ENCODE measurements at places on chromosomes 11 and 22.

DNA sequence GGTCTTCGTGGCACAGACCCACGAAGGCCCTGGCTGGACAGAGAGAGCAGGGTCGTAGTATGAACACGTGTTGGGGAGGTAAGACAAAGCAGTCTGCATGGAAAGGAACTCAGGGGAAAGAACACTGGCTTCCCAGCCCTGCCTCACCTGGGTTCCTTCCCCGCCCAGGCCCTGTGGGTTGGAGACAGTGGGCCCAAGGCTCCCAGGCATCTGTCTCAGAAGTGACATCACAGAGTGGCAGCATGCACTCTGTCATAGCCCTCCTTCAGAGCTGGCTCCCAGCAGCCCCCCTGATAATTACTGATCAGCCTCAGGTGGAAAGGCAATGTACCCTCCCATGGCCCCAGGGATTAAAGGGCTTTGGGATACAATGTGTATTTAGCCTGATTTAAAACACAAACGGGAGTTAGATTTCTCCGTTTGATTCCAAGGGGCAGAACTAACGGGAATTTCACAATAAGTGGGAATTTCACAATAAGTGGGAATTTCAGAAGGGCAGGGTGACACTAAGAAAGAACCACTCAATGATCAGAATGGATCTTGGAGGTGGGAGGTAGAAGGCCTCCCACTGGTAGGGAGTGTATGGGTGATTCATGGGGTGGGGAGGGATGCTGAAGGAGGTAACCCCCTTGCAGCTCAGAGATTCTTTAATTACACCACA, 65.1 kb downstream of the SLC22A12 start:
- DNase-seq = no peak

GRCh38 chr22:46369716-46370583, 34.4 kb downstream of the TRMU start:
- no peak for DNase-seq

GRCh38 chr11:128180441-128181087, 406.8 kb downstream of the ETS1 start:
- peak; percentile 20 for DNase-seq

- DNase-seq = no peak
Observed at GRCh38 chr11:79179087-79179486, 261.7 kb downstream of the TENM4 start.

DNA sequence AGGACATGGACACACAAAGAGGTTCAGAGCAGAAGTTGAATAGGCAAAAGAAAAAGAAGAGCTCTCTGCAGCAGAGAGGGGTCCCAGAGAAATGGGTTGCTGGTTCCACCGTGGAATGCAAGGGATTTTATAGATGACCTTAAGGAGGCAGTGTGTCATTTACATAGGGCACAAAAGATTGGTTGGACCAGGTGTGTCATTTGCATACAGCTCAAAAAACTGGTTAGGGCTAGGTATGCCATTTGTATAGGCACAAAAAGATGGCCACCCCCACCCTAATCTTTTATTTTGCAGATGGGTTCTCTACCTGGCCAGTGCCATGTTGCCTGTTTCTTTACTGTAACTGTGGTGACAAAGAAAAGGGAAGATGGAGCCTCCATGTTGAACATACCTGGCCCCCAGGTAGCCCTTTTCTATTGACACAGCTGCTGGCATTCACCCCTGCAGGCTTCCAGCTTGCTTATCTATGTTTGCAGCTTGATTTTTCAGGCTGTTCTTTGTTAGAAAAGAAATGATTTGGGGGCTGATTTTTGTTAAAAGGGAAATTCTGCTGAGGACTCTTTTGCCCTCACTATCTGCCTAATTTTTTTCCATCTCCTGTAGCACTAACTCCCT, 3.1 kb upstream of the CAVIN3 start:
- no peak for DNase-seq

GRCh38 chr11:130061017-130061416, 8.7 kb upstream of the APLP2 start:
- DNase-seq = no peak

- no peak for DNase-seq
Observed at GRCh38 chr22:49136816-49137180, 690.9 kb downstream of the BRD1 start.

DNA sequence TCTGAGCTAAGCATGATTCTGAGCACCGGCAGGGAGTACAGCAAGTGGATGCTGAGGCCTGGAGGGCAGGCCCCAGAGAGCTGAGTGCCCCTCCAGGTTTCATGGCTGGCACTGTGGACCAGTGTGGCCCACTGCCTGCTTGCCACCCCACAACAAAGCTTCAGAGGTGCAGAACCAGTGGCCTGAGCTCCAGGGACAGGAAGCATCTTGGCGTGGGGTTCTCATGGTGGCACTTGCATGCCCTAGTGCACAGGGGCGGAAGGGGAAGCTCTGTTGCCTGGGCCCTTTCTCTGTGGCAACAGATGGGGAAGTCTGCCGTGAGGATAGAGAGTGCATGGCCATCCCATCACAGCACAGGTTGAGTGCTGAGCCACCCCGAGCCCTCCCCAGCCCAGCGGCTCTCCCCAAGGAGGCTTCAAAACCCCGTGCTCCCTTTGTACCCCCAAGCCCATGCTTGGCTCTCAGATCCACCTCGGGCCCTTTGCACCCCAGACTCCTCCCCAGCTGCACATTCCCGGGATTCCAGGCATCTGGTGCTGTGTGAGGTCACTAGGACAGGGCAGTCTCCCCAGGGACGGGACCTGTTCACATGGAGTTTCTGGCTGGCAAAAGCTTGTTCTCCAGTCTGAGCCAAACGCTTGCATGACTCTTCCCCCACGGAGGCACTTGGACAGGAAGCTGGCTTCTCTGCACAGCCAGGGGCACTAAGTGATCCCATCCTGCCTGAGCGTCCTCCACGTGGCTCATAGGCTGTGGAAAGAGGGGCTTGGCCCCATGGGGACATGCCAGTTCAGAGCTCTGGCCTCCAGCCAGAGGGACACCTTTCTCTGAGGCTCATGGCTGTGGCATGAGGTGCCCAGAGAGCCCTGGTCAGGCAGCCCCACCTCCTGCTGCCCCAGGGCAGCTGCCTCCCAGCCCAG, 4.2 kb downstream of the SLC25A1 start:
- no peak for DNase-seq

- DNase-seq = no peak
Observed at GRCh38 chr11:102717280-102717679, 7.5 kb downstream of the MMP8 start.

- DNase-seq = no peak
Observed at GRCh38 chr11:125025968-125026367, 37.1 kb upstream of the SLC37A2 start.

GRCh38 chr11:12958986-12959385, 50.1 kb upstream of the RASSF10 start:
- no peak for DNase-seq

DNA sequence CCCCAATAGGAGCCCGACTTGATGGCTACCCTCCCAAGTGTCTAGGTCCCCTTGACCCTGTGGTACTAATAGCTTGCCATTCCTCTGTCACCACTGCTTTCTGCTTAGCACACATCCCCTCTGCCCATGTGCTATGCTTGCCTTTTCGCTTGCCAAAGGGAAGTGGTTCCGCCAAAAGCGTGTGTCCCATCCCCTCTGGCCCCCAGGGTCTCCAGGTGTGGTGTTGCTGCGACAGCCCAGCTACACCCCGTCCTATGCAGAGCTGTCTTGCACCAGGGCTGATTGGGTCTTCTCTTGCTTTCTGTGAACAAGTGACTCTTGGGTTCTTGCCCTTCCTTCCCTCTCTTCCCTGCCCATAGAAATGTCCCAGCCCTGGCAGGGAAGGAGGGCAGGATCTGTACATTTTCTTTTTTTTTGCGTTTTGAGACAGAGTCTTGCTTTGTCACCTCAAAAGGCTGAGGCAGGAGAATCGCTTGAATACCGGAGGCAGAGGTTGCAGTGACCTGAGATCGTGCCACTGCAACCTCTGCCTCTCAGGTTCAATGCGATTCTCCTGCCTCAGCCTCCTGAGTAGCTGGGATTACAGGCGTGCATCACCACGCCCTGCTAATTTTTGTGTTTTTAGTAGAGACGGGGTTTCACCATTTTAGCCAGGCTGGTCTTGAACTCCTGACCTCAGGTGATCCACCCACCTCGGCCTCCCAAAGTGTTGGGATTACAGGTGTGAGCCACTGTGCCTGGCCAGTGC, 3.9 kb downstream of the TANGO2 start:
- DNase-seq = no peak

DNA sequence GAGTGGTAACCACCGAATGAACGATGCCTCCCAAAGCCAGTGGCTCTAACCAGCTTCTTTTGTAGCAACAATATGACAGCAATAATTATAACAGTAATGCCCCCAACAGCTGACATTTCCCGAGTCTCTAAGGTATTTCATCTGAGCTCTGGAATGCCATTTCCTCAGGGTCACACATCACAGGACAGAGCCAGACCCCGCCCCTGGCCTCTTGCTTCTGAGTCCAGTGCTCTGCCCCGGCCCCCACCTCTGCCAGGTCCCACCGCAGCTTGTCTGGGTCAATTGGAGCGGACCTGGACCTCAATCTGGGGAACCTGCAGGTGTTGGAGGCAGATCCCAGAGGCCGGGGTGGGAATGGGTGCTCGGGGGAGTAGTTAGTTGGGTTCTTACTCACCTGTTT, 63.8 kb downstream of the IGLL1 start:
- peak; percentile 74 for DNase-seq

DNA sequence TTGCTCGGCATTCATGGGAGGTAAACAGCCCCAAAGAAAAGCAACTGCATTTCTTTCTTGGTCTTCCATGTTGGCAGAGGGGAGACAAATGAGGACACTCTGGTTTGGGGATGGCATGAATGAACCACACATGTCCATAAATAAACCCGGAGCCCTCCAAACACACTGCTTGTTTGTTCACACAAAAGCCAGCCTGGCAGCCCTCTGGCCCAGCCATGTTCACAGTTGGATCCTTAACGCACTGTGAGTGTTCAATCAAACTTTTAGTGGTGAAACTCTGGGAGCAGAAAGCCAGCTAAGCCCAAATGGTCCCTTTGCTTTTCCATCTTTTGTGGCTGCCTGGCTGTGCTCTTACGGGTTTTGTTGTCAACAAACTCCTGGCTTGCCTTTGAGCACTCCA, 336.8 kb downstream of the CADM1 start:
- no peak for DNase-seq

GRCh38 chr22:44309647-44310046, 3.1 kb downstream of the SHISAL1 start:
- no peak for DNase-seq

- DNase-seq = no peak
Observed at GRCh38 chr22:20533879-20534265, 26.5 kb downstream of the MED15 start.

- peak; percentile 40 for DNase-seq
Observed at GRCh38 chr11:2376751-2377451, at the start of gene CD81. TSS of gene CD81 (plus strand) at chr11:2377310. CDS start at chr11:2377550, 240 bp downstream.

DNA sequence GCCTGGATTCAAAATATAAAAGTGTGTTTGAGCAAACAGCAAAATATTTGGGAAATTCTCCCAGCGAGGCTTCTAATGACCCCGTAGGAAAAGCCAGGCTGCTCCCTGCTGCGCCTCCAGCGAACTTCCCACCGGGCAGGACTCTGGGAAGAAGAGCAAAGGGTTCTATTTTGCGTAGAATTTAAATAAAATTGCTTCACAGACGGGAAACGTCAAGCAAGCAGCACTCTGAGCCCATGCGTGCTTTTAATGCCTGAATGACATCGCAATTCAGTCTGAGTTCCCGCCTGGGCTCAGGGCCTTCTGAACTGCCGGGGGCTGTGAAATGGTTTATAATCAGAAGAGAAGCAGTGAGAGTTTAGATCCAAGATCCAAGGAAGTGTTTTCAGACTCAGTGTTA, 775.1 kb downstream of the BRD1 start:
- DNase-seq = no peak

DNA sequence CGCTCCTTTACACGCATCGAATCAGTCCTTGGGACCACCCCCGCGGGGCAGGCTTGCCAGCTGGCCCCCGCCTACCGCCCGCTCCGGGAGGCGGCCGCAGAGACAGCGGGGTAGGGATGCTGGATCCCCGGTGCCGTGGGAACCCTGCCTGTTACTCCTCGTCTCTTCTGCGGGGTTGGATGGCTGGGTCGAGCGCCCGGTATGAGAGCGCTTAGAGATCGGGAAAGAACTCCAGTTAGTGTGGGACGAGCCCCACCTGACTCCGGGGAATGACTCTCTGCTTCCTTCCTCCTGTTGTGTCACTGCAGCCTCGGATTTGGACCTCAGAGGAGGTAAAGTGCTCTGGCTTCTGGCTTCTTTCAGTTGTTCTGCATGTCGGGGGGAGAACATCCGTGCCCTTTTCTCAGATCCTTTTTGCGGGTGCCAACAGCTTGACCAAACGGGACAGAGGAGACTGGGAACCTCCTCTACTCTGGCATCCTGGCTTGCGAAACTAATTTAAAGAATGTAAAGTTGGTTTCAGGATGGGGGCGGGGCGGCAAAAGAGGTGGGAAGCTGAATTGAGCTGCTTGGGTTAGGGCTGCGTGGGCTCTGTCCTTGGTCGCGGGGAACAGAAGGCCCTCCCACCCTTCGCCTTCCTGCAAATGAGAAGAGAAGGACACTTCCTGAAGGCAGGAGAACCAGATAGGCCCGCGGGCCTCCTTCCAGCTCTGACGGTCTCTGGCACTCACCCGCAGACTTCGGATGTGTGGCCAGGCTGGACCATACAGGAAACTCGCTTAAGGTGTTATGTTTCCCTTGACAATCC, 938 bp downstream of the LAYN start:
- DNase-seq = peak; percentile 79

DNA sequence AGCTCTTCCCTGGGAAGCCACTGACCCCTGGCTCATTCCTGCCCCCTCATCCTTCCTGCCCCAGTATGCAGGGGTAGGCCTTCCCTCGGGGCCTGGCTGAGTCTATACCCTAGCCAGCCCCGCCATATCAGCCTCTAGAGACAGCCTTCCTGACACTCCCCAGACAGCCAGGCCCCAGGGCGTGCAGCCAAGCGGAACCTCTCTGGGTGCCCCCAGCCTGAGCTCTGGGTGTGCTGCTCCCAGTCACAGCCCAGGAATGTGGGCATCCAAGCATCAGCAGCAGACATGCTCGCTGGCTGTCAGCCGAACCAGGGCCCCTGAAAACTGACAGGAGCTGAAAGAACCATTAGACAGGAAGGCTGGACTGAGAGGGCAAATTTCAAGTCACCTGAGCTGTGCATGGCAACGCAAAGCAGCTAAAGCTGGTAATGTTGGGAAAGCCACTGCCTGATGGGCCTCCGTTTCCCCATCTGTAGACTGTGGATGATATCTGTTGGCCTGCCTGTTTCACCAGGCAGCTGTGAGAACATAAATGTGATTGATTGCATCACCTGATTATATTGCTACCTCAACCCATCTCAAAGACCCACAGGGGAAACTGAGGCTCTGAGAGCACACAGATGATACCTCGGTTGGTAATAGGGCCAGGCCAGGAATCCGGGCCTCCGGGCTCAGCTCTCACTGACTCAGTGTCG, 93.2 kb downstream of the LRRC32 start:
- peak; percentile 98 for DNase-seq

- peak; percentile 20 for DNase-seq
Observed at GRCh38 chr11:114060392-114061047, 1.0 kb downstream of the ZBTB16 start.

- no peak for DNase-seq
Observed at GRCh38 chr11:86167499-86168164, 76.9 kb upstream of the EED start.
